ENCODE measurements at places on chromosomes 16 and 17. TPM values are rescaled to one million over a fixed set of nuclear protein-coding genes. Genes with fewer than 3 reads are reported as not detected.

SYNGR3 gene
- total RNA-seq = 2.0 TPM

ABCA9 gene
- not detected for total RNA-seq

NGFR gene
- not detected for total RNA-seq

CBX8 gene
- total RNA-seq = 5.6 TPM

TP53TG3B gene
- not detected for total RNA-seq

KRT32 gene
- not detected for total RNA-seq

MFAP4 gene
- total RNA-seq = not detected

CTF1 gene
- total RNA-seq = 0.29 TPM

SLC16A6 gene
- 0.39 TPM for total RNA-seq

CCDC144A gene
- total RNA-seq = 11.0 TPM

Measured in activated naive CD4-positive, alpha-beta T cell treated with anti-CD3 and anti-CD28 coated beads, Interleukin-2, amount 50 U/mL, for 72 hours (primary cell).